Esophagus squamous epithelium (tissue), 5 donors: ENCODE measurements at places on chromosomes 4 and X. TPM values are rescaled to one million over a fixed set of nuclear protein-coding genes. Genes with fewer than 3 reads are reported as not detected.

Gene CSN1S1
- total RNA-seq: not detected

Gene MTNR1A
- not detected for total RNA-seq

Gene PRKG2
- total RNA-seq: 3.6 TPM

Gene TLR3
- total RNA-seq: 5.1 TPM

Gene TLR1
- 11.1 TPM for total RNA-seq

DNA sequence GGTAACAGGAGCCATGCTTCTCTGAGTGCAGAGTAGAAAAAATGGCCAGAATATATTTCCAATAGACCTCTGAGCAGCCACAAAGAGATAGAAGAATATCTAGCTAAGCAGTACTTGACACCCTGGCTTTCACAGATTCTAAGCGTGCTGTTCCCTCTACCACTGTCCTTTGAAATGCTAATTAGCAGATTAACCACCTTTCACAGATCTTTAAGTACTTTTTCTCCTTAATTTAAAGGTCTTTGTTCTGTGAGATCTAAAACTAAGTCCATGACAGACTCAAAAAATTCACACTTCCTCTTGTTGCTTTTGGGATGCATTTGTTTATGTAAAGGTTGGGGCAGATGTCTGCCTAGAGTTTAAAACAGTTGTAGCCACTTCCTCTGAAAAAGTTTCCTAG is 28.3 kb upstream of the MAGEC2 start:
- no peak for DNase-seq

DNA sequence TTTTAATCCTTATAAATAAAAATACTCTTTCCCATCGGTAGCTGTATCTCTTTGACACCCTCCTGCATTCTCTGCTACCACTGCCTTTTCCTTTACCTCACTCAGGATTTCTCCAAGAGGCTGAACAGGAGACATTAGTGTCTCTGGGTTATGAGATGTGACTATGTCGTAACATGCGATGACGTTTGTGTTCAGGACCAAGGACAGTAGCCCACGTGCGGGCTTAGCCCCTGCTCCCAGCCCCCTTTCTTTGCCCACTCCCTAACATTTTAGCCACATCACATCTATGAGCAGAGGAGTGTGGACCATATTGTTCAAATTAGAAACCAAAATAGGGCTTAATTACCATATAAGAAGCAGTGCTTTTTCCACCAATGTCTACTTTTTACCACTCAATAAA is 369.3 kb downstream of the FBXW7 start:
- DNase-seq: no peak

DNA sequence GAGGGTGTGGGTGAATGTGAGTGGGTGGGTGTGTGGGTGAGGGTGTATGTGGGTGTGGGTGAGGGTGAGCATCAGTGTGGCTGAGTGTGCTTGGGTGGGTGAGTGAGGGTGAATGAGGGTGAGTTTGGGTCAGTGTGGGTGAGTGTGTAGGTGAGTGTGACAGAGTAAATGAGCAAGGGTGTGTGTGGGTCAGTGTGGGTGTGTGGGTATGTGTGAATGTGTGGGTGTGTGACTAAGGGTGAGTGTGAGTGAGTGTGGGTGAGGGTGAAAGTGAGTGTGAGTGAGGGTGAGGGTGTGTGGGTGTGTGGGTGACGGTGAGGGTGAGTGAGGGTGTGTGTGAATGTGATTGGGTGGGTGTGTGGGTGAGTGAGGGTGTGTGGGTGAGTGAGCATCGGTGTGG is 1676.7 kb upstream of the TENM3 start:
- DNase-seq: no peak

- no peak for DNase-seq
Measured at GRCh38 chr4:174919886-174920423, 1.8 kb downstream of the ADAM29 start.

- DNase-seq: no peak
Measured at GRCh38 chr4:149048451-149049143, 606.4 kb upstream of the NR3C2 start.

GRCh38 chr4:48388525-48389154 is 47.3 kb downstream of the SLAIN2 start:
- no peak for DNase-seq

- no peak for DNase-seq
Measured at GRCh38 chr4:1753294-1753696, 32.0 kb downstream of the TACC3 start.

GRCh38 chr4:77712675-77713074 is 106.5 kb downstream of the CNOT6L start:
- DNase-seq: no peak

DNA sequence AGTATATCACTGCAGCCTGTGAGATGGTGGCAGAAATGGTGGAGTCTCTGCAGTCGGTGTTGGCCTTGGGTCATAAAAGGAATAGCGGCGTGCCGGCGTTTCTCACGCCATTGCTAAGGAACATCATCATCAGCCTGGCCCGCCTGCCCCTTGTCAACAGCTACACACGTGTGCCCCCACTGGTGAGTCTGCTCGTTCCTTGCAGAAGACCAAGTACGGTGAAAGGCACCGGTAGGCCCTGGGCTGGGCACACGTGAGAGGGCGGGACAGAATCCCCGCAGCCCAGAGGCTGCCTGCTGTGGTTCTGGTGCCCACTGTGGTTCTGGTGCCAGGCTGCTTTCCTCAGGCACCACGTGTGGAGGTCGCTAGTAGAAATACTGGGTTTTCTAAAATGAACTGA is 31.2 kb upstream of the MSANTD1 start:
- no peak for DNase-seq

- DNase-seq: no peak
Measured at GRCh38 chr4:108336076-108336475, 167.3 kb upstream of the LEF1 start.

DNA sequence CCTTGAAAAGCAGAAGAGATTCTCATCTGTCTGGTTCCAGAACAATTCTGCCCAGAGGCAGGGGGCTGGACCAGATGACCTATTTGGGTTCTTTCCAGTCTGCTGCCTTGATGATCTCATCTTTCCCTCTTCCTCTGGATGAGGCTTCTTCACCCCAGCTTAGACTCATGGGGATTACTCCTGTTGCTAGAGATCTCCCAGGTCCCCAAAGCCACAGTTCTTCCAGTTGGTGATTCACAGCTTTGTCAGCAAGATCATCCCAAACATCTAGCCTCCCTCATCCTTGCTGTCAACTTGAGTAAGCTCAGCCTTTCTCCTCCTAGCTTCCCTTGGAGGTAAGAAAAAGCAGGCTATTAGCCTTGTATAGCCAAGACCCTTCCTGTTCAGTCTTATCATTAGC is 64.2 kb upstream of the PJA1 start:
- no peak for DNase-seq

DNA sequence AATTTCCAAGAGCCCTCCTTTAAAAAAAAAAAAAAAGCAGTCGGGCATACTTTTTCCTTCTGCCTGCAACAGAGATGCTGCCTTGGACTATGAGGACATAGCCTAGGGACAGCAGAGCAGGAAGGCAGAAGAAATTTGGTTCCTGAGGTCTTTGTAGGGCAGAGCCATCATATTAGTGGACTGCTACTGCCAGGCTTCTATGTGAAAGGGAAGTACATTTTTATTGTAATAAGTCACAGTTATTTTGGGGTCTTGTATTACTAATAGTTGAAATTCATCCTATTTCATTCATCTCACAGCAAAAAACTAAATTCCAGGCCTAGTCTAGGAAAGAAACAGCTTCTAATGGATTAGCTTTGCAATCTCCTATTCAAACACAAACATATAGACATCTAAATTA is 211.2 kb downstream of the NSUN7 start:
- no peak for DNase-seq

DNA sequence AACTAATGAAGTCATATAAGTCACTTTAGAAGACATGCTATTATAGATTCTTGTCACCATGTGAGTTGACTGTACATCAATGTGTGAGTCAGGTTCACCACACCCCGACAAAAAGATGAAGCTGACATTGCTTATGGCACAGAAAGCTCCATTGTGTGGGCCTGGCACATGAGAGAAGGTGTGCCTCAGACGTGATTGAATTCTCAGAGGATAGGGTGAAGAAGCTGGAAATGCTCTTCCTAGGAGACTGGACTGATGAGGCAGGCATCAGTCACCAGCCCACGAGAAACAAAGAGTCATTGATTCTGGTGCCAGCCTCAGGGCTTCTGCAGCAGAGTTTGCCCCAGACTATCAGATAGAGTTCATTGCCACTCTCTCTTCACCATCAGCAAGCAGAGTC is 35.9 kb upstream of the LRAT start:
- DNase-seq: no peak
